ENCODE measurements at places on chromosomes 3 and 15.

- no peak for DNase-seq
Measured at GRCh38 chr15:29670998-29671981, 151.0 kb downstream of the TJP1 start.

- no peak for DNase-seq
Measured at GRCh38 chr15:81373176-81373575, 837 bp downstream of the TMC3 start.

DNA sequence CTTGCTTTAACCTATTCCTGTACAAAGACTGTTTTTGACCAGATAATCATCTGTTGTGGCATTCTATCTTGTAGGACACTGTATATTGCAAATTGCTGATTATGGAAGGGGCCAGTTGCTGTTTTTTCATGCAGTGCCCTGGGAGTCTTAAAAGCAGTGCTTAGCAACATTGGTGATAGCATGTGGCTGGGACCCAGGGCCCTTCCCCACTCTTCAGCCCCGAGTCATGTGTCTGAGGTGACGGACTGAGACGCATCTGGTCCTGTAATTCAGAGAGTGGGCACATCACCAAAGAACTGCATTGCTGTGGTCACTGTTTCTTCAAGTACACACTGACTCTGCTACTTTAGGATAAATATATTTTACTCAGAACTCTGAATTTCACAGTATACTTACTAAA lies 63.4 kb downstream of the SNRK start:
- no peak for DNase-seq

DNA sequence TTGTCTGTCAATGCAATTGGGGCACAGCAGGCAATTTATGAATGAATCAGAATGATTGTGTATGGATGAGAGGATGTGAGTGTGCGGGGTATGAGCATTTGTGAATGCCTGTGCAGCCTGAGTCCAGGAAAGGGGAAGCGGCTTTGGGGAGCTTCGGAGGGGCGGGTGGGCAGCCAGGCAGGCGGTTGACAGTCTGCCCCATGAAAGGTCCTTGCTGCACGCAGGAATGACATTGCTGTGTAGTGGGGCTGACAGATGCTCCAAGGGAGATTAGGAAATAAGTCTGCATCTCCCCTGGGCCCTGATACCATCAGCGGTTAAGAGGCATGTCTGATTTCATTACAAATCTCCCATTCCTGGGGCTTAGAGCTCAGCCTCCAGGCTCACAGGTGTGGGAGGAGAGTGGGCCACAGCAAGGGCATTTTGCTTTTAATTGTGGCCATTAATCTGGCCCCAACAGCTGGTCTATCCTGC lies 26.4 kb upstream of the TSPAN3 start:
- no peak for DNase-seq

Measured in CD4-positive, alpha-beta T cell treated with Interleukin-2 at 100 ng/mL for 4 hours (primary cell).